Occipital lobe (tissue), 3 donors: ENCODE measurements at places on chromosomes 12 and 14. TPM values are rescaled to one million over a fixed set of nuclear protein-coding genes. Genes with fewer than 3 reads are reported as not detected.

The EIF2S3B gene
- 1.9 TPM for total RNA-seq

The PLEKHG3 gene
- total RNA-seq, result 6.2 TPM

The COCH gene
- 39.1 TPM for total RNA-seq

The NKX2-1 gene
- 0.31 TPM for total RNA-seq

The APOF gene
- total RNA-seq, result not detected

The TEX52 gene
- total RNA-seq, result not detected

The CATSPERB gene
- total RNA-seq, result 3.7 TPM

The LHX5 gene
- total RNA-seq, result not detected
